ENCODE measurements at places on chromosomes 6 and 20. TPM values are rescaled to one million over a fixed set of nuclear protein-coding genes. Genes with fewer than 3 reads are reported as not detected.

Gene BANF2
- total RNA-seq, result not detected

DNA sequence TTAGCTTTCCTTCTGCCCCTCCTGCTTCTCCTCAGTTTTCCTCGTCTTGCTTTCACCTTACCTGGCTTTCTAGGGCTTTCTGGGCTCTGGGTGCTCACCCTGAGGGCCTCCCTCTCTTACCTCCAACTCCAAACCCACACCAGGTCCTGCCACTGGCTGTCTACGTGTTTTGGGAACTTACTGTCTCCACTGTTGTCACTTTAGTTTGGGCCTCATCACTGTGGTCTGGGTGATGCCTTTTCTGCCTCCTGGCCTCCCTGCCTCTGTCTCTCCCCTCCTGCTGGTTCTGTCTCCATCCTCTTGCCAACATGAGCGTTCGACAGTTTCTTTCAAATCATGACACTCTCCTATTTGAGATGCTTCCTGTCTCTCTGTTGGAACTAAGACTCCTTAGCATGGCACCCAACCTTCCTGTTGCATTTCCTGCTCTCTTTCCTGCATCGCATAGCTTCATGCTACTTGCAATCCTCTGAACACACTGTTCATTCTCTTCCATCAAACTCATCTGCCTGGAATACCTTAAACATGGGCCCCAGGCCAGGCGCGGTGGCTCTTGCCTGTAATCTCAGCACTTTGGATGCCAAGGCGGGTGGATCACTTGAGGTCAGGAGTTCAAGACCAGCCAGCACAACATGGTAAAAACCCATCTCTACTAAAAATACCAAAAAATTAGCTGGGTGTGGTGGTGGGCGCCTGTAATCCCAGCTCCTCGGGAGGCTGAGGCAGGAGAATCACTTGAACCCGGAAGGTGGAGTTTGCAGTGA is 5.5 kb downstream of the CD40 start:
- H3K4me1 ChIP-seq, result peaks cover 7% of the 10 kb centered on the region
- no peak for DNase-seq
- H3K27me3 ChIP-seq, result peaks cover 9% of the 10 kb centered on the region
- no peak overlapping the region for H3K4me3 ChIP-seq

GRCh38 chr20:57667924-57668782 is 41.7 kb downstream of the PMEPA1 start:
- no peaks in the 10 kb centered on the region for H3K36me3 ChIP-seq
- no peaks in the 10 kb centered on the region for H3K4me1 ChIP-seq
- no peak overlapping the region for H3K27ac ChIP-seq
- DNase-seq, result no peak
- H3K4me3 ChIP-seq, result no peak overlapping the region

DNA sequence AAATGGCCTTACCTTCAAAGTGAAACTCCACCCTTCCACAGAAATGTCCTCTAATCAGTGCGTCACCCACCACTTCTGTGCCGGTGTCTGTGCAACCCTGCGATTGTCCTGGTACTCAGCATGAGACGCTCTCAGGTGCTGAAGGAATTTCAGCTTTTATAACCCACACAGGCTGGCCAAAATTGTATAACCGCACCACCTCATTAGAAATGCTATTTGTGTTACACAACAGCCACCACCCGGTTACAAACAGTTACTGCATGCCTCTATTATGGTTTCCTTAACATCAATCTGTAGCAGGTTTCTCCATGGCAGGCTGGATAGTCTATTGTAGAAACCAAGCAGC is 51.5 kb downstream of the SLC23A2 start:
- H3K36me3 ChIP-seq, result peaks cover 14% of the 10 kb centered on the region
- H3K4me3 ChIP-seq, result peak overlapping the region; percentile 64
- peak; percentile 38 for DNase-seq

- H3K4me1 ChIP-seq, result no peaks in the 10 kb centered on the region
- no peak for DNase-seq
- no peaks in the 10 kb centered on the region for H3K36me3 ChIP-seq
Observed at GRCh38 chr6:122078481-122078880, 321.0 kb upstream of the HSF2 start.

Gene ECT2L
- not detected for total RNA-seq

Gene SOX18
- 0.25 TPM for total RNA-seq

Gene MAP3K7
- total RNA-seq, result 27.6 TPM

Gene BEND3
- total RNA-seq, result 2.3 TPM

Gene POM121L2
- total RNA-seq, result not detected

GRCh38 chr20:15461938-15462337 is 1111.3 kb downstream of the KIF16B start:
- H3K27ac ChIP-seq, result no peak overlapping the region
- H3K4me1 ChIP-seq, result no peaks in the 10 kb centered on the region
- DNase-seq, result no peak
- no peaks in the 10 kb centered on the region for H3K36me3 ChIP-seq

Gene SDCBP2
- 3.2 TPM for total RNA-seq

DNA sequence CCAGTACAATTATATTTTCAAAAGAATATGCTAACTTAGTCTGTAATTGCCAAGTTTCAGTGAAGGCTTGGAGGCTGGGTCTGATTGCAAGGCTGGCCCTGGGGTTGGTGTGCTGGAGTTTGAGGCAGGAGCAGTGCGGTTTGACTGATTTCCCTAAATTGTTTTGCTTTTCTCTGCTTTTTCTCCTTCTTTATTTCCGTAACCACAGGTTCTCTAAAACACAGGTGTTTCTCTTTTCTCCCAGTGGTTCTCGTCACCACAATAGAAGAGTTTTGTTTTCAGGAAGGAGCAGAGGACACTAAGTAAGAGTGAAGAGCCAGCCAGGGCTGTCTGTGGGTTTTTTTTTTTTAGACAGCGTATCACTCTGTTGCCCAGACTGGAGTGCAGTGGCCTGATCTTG is 8.2 kb upstream of the SNX9 start:
- peaks cover 30% of the 10 kb centered on the region for H3K27me3 ChIP-seq
- H3K4me1 ChIP-seq, result peaks cover 7% of the 10 kb centered on the region
- no peaks in the 10 kb centered on the region for H3K36me3 ChIP-seq
- no peak overlapping the region for H3K27ac ChIP-seq
- no peak overlapping the region for H3K4me3 ChIP-seq

Measured in activated CD4-positive, alpha-beta memory T cell treated with anti-CD3 and anti-CD28 coated beads, Interleukin-2, amount 10 ng/mL, durations not matched to agents 7 days and 5 days (primary cell).